ENCODE measurements at places on chromosomes 13 and 19.

DNA sequence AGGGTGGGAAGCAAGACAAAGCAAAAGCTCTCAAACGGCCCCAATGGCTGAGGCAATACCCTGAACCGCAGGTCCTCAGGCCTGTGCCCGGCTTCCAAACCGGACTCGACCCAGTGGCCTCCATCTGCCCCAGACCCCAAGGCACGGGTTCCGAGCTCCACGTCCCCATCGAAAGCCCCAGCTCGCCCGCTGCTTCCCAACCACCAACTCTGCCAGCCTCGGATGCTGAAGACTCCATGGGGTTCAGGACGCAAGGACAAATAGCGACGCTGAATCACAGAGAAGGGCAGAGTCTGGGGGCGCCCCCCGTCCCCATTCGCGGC is 559 bp downstream of the POLR2E start:
- no peak for DNase-seq

DNA sequence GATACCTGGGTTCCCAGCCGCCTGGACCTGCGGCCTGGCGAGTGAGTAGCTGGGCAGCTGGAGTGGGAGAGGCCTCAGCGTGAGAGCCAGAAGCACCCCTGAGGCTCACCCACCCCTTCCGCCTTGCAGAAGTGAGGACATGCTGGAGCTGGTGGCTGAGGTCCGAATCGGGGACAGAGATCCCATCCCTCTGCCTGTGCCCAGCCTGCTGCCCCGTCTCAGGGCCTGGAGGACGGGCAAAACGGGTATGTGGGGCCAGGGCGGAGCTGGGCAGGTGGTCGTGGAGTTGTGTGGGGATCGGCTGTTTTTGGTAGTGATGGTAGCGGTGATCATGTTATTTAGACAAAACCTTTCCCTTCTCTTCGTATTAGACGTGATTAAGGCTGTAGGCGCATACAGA is 4.6 kb downstream of the SCAF1 start:
- DNase-seq: no peak

GRCh38 chr13:43132257-43132656 is 108.9 kb downstream of the DNAJC15 start:
- peak; percentile 44 for DNase-seq

GRCh38 chr13:48531416-48532255 is 1.2 kb downstream of the RCBTB2 start:
- no peak for DNase-seq

DNA sequence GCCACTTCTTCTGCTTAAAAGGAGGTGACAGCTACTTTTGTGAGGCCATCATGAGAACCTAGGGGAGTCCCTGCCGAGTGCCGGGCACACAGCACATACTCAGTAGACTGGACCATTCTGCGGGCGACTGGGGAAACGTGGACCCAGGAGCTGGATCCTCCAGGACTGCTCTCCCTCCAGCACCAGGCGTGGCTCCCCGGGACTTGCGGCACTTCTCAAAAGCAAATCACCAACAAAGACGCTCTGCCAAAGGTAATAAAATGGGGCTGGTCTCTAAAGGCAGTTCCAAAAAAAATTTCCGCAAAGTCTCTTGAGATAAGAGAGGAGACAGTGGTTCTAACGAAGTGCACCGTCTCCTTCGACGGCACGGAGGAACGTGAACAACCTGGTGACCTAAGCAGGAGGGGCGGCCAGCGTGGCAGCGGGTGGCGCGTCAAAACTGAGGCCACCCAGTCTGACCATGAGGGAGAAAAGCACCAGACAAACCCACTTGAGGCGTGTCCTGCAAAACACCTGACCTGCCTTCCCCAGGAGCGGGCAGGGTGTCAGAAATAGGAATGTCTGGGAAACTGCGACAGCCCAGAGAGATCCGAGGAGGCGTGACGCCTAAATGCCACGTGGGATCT is 1.4 kb upstream of the TMPRSS9 start:
- no peak for DNase-seq

- DNase-seq: peak; percentile 63
These were observed 75.9 kb downstream of the ESD start for GRCh38 chr13:46721054-46721453.

DNA sequence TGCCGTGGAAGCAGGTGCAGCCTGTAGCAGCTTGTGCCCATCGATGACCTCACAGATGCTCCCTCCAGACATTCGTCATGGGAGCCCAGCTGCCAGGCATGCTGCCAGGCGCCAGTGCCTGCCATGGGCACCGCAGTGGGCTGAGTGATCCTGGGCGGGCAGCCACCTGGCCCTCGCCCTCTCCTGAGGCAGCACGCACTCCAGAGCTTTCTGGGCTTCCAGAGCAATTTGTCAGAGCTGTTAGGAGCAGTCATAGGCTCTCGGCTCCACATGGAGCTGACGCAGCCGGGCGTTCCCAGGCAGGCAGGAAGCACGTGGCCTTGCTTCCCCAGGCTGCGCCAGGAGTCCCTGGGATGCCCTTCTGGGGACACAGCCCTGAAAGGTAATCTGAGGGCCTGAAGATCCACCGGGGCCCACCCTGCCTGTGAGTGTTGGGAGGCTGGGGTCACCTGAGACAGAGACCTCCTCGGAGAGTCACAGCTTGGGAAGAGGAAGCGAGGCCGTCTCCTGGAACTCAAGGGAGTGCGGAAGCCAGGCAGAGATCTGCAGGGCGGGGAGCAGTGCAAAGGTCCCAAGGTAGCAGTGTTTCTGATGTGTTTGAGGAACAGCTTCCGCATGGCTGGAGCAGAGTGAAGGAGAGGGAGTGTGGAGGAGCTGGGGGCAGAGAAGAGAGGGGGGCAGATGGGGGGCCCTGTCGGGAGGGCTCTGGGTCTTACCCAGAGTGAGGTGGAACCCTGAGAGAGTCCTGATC is 50.6 kb downstream of the DPF1 start:
- DNase-seq: peak; percentile 85

Data from fibroblast of lung (primary cell).